HFFc6 (cell line): ENCODE measurements at places on chromosomes 5 and 9. TPM values are rescaled to one million over a fixed set of nuclear protein-coding genes. Genes with fewer than 3 reads are reported as not detected.
A peak's percentile ranks its signal among the peaks of the same experiment; 100 is the strongest.

Gene TLR4
- total RNA-seq = 2.7 to 17.6 TPM (median 15.8 TPM) in 3 replicates

Gene MAP3K1
- total RNA-seq = 2.8 to 3.8 TPM (median 3.6 TPM) in 3 replicates

Gene PCDHGC5
- total RNA-seq = 2.6 to 5.7 TPM (median 5.4 TPM) in 3 replicates

Gene FBP2
- not detected in 3 replicates for total RNA-seq

Gene GGTA1
- not detected in 3 replicates for total RNA-seq

Gene ARHGEF28
- total RNA-seq = 8.3 to 13.6 TPM (median 8.8 TPM) in 3 replicates

Gene BASP1
- total RNA-seq = 97.1 to 153 TPM (median 119 TPM) in 3 replicates

Gene LCP2
- not detected in 3 replicates for total RNA-seq

Gene DMRT3
- total RNA-seq = not detected in 3 replicates

DNA sequence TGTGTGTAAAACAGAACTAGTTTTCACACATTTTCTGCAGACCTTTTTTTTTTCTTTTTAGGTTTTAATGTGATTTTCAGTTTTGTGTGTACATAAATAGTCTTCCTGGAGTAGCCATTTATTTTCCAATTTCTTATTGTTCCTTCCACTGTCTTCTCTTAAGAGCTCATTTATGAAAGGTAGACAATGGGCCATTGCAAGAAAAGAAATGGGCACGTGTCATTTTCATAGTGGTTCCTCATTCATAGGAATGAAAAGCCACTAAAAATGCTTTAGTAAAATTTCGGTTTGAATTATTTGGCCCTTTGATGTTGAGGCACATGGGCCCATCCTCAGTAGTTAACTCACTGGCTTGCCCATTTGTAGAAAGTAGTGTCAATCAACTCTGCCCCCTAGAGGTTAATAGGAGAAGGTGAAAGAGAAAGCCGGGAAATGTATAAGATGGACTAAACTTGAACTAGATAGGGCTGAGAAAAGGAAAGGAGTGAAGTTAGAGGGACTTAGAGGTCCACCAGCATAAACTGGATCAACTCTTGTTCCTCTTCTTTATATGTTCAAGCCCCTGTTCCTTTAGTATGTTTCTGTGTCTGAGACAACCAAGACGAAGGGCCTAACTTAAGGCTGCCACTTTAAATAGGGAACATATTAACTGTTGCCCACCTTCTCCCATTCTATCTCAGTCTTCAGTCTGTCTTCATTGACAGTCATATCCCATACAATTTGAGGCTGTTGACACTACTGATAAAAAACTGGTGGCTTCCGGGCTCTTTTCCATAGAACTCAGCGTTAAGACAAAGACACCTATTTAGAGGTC lies 72.6 kb downstream of the SMARCA2 start:
- DNase-seq = peak; percentile 66

DNA sequence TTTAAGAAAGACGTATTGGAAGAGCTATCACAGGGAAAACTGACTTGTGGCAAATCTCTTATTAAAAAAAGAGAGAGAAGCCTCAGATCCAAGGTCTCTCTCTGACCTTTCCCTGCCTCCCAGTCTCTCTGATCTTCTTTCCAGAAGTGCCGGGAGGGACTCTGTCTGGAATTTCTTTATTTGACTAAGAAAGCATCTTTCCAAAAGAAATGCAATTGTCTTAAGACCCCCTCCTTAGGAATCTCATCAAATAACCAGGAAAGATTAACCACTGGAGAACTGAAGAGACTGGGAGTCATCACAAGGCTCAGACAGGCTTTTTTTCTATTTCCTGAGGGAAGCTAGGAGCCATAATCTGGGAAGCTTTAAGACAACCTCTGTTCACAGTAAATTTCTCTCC lies 4.6 kb downstream of the C1QTNF3 start:
- no peak for DNase-seq

GRCh38 chr5:113692891-113693457 lies 179.5 kb downstream of the YTHDC2 start:
- DNase-seq = no peak

DNA sequence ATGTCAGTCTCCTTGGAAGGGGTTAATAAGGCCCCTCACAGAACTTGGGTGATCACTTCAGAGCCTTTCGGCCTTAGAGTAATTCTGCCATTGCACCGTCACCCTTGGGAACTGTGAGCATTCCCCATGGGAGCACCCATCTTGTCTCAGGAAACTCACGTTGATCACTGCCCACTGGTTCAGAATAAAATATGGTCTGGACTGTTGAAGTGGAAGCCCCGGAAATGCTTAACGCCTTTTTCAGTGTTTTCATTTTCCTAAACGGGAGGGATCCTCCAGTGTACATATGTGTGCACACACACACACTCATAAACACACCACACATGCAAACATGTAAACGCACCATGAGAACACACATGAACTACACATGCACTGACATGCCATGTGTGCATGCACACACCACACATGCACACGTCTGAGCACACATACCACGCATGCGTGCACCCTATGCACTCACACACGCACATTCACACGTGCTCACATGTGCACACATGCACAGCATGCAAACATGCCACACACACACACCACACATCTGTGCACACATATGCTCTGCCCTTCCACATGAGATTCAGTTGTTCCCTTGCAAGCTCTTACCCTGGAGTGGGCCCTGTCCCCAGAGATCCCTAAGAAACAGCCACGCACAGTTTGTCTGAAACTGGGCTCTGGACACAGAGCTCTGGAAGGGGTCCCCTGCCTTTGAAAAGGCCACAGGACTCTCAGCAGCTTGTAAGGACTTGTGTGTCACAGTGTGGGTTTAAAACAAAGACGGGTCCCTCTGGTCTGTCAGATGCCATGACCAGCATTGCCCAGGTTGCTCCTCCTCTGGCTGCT lies 17.0 kb downstream of the MRPL36 start:
- DNase-seq = no peak

DNA sequence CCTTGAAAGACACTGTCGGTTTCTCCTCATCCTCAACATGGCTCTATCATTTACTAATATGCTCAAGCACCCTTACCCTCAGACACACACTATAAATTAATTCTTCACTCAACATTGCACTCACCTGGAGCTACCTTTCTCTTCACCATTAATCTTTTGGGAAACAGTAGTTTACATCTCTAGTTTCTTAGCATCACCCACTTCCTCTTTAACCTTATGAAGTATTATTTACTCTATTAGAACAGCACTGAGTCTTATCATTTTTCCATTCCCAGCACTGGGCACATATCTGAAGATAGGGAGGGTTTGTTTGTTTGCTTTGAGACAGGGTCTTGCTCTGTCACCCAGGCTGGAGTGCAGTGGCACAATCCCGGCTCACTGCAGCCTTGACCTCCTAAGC lies 213.5 kb downstream of the SMARCA2 start:
- DNase-seq = no peak

- DNase-seq = no peak
Observed at GRCh38 chr9:74528207-74528606, 31.1 kb downstream of the RORB start.

- DNase-seq = no peak
Observed at GRCh38 chr9:18333157-18333556, 140.8 kb upstream of the ADAMTSL1 start.

DNA sequence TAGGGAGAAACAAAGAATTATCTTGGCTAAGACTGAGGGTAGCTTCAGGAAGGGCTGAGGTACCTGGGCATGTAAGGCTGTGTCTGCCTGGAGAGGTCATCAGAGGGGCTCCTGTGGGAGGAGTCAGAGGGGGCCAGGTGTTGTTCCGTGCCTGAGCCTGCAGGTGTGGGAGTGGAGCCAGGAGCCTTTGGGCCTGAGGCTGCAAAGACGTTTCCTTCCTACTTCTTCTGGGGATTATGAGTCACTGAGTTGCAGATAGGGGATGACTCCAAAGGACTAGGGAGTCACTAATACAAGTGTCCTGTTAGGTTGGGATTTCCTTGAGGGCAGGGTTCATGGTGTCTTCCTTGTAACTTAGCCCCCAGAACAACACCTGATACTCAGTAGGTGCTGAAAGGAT lies 391.1 kb downstream of the ARHGEF28 start:
- DNase-seq = peak; percentile 43

DNA sequence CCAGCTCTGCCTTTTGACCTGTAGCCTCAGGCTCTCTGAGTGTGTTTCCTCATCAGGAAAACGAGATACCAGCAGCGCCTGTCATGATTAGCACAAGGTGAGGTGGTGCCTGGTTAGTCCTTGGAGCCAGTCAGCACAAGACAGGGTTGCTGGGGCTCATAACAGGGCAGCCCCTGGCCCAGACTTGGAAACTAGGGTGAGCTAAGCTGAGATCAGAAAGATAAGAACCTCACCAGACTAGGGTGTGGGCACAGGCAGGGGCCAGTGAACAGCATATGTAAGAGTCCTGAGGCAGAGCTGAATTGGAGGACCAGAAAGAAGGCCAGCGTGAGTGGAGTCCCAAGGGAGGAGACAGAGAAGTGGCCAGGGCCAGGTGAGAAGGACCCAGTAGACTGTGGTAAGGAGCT lies 42.7 kb upstream of the FUBP3 start:
- no peak for DNase-seq

GRCh38 chr9:109779711-109780452 lies at the start of gene PALM2AKAP2:
Gene PALM2AKAP2, plus strand, starts transcription at chr9:109780198. Its CDS starts 291 bp downstream, at chr9:109780489.
- peak; percentile 50 for DNase-seq

DNA sequence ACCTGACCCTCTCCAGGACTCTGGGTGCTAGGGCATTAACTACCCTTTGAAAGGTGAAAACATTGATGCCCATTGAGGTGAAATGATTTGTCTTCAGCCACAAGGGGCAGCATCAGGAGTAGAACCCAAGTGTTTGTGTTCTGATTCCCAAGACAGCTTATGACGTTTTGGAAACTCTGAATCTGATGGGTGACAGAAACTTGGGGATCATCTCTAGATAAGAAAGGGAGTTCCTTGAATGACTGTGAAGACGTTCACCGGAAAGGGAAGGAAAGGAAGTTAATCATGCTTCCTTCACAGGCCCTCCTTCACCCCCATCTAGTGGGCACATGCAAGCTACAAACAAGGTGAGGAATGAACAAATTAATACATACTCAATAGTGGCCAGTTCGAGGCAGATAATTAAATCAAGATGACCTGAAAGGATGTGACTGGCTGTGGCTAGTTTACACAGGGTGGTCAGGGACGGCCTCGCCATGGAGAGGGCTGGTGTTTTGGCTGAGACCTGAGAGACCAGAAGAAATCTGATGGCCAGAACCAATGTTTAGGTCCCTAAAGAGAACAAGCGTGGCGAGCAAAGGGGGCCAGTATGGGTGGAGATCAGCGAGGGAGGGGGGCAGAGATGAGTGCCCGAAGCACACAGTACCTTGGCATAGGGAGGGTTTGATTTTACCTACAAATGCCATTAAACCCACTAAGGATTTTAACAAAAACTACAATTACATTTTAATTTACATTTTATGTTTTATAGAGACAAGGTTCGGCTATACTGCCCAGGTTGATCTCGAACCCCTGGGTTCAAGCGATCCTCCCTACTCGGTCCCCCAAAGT lies 937 bp upstream of the SLC26A2 start:
- peak; percentile 75 for DNase-seq
